ENCODE measurements at places on chromosomes 13 and 19.
A peak's percentile ranks its signal among the peaks of the same experiment; 100 is the strongest.

DNA sequence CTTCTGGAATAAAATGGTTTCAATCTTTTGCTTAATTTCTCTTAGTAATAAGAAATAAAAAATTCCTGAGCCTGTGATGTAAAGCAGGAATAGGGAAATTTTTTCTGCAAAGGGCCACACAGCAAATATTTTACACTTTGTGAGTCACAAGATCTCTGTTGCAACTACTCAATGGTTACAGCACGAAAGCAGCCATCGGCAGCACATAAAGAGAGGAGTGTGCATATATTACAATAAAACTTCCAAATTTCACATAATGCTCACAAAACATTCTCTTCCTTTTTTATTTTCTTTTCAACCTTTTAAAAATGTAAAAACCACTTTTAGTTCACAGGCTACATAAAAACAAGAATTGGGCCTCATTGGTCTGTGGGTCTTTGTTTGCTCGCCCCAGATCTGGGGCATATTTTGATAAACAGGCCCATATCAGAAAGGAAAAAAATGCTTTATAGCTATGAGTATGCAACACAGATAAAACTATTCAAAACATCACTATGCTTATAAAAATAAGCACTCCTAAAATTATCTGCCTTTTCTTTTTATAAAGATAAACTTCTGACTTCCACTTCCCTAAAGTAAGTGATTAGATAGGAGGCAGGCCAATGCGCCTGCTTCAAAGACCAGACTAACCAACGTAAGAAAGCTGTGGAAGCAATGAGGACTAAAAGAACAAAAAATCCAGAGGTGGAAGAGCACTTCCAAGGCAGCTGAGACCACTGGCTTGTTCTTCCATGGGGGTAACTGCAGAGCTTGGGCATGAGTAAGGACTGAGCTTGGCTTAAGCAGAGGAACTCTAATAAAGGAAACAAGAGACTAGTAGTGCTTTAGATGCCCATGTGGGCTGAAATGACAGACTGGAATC lies 26.5 kb downstream of the MYCBP2 start:
- peak; percentile 75 for DNase-seq

GRCh38 chr13:40609972-40610726 lies 56.3 kb downstream of the FOXO1 start:
- no peak for DNase-seq

- DNase-seq, result no peak
Measured at GRCh38 chr19:47507924-47508553, 6.8 kb downstream of the NAPA start.

DNA sequence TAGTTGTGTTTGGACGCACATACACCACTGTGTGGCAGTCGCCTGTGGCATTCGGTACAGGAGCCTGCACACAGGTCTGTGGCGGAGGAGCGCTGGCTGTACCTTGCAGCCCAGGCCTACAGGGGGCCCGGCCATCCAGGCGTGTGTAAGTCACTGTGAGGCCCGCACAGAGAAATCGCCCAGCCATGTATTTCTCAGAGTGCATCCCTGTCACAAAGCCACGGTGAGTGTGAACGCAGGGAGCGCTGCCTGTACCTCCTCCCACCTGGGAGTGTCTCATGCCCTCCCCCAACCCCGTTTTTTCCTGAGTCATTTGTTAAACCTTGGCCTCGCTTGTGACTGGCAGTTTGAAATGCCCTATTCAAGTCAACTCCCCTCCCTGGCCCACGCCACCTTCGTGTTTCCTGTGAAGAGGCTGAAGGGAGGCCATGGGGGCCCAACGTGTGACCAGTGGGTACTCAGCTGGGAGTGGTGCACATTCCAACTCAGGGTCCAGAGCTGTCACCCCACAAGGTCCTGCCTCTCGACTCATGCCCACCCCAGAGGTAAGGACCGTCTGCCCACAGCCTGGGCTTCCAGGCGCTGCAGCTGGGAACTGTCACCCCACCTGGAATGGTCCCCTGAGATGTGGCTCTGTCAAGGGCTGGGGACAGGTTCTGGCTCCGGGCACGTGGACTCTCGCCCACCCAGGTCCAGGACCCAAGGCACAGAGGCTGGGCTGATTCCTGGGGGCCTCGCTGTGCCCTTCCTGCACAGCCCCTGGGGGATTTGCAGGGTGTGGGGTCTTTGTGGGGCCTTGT lies 11.6 kb upstream of the RASA3 start:
- DNase-seq, result no peak

- DNase-seq, result no peak
Measured at GRCh38 chr19:51186323-51186722, 38.6 kb upstream of the CD33 start.

GRCh38 chr19:46350758-46351159 lies 3.9 kb downstream of the PPP5C start:
- no peak for DNase-seq

- DNase-seq, result no peak
Measured at GRCh38 chr19:6572217-6572616, 18.7 kb downstream of the CD70 start.

GRCh38 chr13:114148521-114148855 lies 16.1 kb upstream of the RASA3 start:
- DNase-seq, result no peak

- DNase-seq, result no peak
Measured at GRCh38 chr19:12833738-12834565, 427 bp downstream of the RTBDN start.

DNA sequence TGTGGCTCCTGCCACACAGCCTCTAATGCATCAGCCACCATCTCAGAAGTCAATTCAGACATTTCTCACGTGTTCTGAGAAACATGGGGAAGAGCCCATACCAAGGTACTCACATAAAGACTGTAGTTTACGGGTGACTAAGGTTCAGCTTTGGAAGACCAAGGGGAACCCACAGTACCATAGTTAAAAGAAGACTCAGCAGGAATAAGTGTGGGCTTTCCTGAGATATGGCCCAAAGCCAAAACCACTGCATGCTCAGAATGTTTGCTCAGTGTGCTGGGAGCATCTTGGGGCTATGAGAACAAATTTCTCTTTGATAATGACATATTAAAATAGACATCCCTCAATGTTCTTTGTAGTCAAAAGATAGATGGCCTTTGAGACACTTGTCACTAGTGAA lies 283.8 kb downstream of the DCT start:
- peak; percentile 97 for DNase-seq

DNA sequence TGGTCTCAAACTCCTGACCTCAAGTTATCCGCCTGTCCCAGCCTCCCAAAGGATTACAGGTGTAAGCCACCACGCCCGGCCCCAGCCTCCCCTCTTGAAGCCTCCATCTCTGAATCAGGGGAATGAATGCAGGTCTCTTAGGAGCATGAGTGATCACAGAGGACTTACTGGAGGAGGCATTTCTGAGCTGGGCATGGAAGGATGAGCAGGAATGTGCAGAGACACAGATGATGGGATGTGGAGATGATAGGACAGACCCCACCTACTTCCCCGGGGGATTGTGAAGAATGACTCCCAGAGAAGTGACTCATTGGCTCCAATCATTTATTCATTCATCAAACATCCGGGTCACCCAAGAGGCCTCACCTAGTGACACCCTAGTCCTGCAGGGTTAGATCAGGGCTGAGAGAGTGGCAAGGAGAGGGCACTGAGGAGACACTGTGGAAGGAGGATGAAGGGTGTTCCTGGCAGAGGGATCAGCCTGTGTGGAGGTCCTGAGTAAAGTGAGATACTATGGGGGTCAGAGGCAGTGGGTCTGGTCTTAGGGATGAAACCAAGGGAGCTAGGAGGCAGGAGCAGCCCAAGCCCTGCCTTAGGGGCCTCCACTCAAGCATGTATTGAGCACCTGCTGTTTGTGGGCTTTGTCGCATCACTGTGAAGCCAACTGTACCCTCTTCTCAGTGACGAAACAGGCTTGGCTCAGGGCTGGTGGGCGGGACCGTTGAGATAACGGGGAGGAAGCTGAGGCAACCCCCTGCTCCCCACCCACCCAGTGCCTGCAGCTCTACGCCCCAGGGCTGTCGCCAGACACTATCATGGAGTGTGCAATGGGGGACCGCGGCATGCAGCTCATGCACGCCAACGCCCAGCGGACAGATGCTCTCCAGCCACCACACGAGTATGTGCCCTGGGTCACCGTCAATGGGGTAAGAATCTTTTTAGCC lies 3.0 kb downstream of the IFI30 start:
- DNase-seq, result no peak

- DNase-seq, result peak; percentile 26
Measured at GRCh38 chr19:38135150-38135998, 88.6 kb downstream of the DPF1 start.

DNA sequence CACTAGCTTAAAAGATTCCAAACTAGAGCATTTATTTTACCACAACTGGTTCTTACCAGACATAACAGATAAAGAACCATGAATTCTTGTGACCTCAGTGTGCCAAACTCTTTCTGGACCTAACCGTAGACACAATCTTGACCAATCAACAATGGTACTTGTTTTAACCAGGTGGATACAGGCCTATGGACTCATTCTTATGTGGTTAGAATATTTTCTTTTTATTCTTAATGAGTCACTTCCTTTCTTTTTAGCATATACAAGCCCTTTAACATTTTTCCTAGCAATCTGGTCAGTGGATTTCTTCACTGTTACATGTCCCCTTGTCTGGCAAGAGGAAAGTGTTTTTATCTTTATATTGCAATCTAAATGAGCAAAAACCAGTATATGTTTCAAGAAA lies 792.1 kb upstream of the SPRY2 start:
- DNase-seq, result no peak

- peak; percentile 63 for DNase-seq
Measured at GRCh38 chr19:664913-665443, 2.0 kb upstream of the RNF126 start.

GRCh38 chr13:98890925-98891324 lies 86.9 kb downstream of the DOCK9 start:
- no peak for DNase-seq

DNA sequence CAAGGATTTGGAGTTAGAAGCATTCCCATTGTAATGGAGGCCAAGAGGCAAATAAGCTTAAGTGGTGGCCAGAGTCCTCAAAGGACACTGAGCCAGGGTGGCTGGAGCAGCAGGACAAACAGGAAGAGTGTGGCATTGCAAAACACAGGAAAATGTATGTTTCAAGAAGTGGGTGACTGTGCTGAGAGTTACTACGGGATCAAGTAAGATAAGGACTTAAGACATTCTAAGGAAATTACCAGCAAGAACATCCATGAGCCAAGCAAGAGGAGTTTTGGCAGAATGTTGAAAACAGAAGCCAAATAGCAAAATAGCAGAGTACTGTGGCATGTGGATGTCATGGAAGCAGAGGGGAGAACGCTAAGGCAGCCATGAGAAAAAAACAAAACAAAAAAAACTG lies 104.2 kb downstream of the RAP2A start:
- DNase-seq, result no peak

DNA sequence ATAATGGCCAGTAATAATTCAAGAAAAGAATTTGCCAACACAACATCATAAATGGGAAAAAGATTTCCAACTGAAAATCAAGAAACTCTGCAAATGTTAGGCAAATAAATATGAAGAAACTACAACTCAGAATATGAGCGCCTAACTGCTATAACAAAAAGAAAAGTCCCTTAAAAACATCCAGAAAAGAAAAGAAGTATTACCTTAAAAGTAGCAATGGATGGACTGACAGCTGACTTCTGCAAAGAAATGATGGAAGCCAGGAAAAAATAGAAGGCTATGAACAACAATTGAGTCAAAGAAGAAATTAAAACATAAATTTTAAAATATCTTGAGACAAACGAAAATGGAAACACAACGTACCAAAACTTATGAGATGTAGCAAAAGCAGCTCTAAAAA lies 482.3 kb upstream of the ZNF507 start:
- no peak for DNase-seq

DNA sequence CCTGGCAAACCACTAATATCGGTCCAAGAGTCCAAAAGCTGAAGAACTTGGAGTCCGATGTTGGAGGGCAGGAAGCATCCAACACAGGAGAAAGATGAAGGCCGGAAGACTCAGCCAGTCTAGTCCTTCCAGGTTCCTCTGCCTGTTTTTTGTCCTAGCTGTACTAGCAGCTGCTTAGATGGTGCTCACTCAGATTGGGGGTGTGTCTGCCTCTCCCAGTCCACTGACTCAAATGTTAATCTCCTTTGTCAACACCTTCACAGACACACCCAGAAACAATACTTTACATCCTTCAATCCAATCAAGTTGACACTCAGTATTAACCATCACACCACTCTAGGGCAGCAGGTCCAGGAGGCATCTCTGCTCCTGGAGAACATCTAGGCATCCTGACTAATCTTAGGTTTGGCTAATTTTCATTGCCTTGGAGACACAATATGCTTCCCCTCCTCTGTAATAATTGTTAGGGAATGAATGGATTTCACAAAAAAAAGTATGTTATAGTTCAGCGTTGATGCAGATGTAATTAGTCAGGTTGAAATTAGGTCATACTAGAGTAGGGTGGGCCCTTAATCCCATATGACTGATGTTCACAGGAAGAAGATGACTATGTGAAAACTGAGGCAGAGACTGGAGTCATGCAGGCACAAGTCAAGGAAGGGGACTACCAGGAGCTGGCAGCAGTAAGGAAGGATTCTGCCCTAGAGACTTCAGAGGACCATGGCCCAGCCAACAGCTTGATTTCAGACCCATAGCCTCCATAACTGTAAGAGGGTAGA lies 183.4 kb downstream of the RBM26 start:
- no peak for DNase-seq

DNA sequence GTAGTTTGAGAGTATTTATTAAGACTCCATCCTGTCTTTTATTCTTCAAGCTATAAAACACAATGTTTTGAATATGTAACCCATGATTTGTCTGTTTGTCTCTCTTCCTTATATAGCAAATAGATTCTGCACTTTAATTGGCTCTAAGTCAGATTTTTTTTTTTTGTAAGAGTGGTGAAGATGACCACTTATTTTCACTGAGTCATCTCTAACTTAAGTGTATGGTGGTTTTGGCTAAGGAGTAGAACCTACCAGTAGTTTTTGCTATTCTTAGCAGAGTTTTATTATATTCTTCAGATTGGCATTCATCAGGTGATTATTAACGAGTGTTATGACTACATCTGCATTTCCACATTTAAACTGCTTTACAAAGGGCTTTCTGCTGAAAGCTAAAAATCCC lies 194.7 kb downstream of the LMO7 start:
- peak; percentile 80 for DNase-seq

DNA sequence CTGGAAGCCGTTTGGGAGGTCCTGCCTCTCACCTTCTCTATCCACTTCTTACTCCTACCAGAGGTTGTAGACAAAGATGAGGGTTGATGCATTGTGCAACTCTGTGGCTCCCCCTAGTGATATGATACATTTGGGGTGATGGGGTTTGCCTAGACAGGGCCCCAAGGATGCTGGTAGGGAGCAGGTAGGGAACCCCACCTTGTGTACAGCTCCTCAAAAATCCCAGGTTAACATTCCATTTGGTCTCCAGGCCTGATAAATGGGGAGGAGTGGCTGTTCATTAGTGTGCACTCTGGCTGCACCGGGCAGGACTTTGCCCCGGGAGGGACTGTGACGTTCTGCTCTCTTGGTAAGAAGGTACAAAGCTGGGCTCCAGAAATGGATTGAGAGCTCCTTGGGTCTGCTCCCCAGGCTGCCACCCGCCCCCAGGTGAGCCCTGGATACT lies 19.2 kb downstream of the SIGLEC8 start:
- peak; percentile 16 for DNase-seq

GRCh38 chr13:44818016-44818415 lies 171.3 kb downstream of the NUFIP1 start:
- DNase-seq, result no peak

Data from fibroblast of mammary gland (primary cell).